ENCODE measurements at places on chromosomes 4 and X. TPM values are rescaled to one million over a fixed set of nuclear protein-coding genes. Genes with fewer than 3 reads are reported as not detected.

The RGS12 gene
- 13.0 TPM for total RNA-seq

The SSX2 gene
- total RNA-seq = not detected

DNA sequence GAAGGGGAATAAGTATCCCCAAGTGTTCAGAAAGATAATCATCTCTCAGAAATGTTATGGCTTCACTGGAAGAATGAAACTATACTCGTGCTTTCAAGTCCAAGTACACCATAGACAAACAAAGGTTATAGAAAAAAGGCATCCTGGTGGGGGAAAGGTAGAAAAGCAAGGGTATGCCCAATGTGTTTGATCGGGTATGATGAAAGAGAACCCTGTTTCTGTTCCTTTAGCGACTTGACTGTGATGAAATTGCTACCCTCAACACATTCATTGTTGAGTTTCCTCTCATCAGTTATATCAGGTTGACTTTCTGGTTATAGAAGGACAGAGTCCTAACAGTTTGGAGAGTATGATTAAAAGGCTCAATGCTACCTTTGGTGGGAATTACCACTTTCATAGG is 464.3 kb downstream of the GRXCR1 start:
- DNase-seq = no peak
- no peak overlapping the region for H3K4me3 ChIP-seq
- no peaks in the 10 kb centered on the region for H3K36me3 ChIP-seq
- no peak overlapping the region for H3K27ac ChIP-seq
- no peaks in the 10 kb centered on the region for H3K27me3 ChIP-seq

GRCh38 chr4:88075336-88075735 is 67.9 kb downstream of the PKD2 start:
- H3K4me3 ChIP-seq = no peak overlapping the region
- no peaks in the 10 kb centered on the region for H3K4me1 ChIP-seq
- peaks cover 29% of the 10 kb centered on the region for H3K36me3 ChIP-seq
- no peak overlapping the region for H3K27ac ChIP-seq

DNA sequence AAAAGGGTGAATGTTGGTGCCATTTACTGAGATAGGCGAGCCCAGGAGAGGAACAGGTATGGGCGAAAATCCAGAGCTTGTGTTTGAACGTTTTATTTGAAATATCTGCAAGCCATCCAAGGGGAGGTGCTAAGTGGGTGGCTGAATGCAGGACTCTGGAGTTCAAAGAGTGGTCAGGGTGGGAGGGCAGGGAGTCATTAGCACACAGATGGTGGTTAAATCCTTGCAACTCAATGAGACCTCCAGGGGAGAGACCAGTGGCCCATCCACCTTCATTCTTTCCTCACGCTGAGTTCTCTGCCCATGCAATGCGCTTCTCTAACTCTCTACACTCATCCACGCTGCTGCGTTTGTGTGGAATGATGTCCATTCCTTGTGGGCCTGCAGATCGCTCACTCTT is 101.1 kb downstream of the VCX3B start:
- H3K4me1 ChIP-seq = no peaks in the 10 kb centered on the region
- H3K27ac ChIP-seq = no peak overlapping the region
- H3K27me3 ChIP-seq = no peaks in the 10 kb centered on the region
- H3K36me3 ChIP-seq = no peaks in the 10 kb centered on the region
- no peak overlapping the region for H3K4me3 ChIP-seq
- no peak for DNase-seq

DNA sequence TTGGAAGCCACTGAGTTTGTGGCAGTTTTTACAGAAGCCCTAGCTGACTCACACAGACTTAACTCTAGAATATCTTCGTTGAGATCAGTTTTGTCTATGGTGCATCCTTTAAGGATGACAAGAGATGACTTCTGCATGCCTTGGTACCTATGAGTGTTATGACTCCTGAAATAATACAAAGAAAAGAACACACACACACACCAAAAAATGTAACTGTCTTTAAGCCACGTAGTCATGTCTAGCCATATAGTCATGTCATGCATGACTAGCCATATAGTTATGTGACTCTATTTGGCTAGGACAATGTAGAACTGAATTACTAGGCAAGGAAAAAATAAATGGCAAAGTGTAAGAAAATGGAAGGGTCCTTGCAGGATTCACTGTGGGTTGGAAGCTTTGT is 447.8 kb downstream of the NLGN4X start:
- no peaks in the 10 kb centered on the region for H3K36me3 ChIP-seq
- H3K4me3 ChIP-seq = no peak overlapping the region
- no peak overlapping the region for H3K27ac ChIP-seq
- no peaks in the 10 kb centered on the region for H3K27me3 ChIP-seq
- no peaks in the 10 kb centered on the region for H3K4me1 ChIP-seq

GRCh38 chrX:114073926-114074325 is 510.0 kb upstream of the HTR2C start:
- H3K4me1 ChIP-seq = no peaks in the 10 kb centered on the region
- no peak for DNase-seq
- no peaks in the 10 kb centered on the region for H3K27me3 ChIP-seq
- no peak overlapping the region for H3K4me3 ChIP-seq
- no peaks in the 10 kb centered on the region for H3K36me3 ChIP-seq
- H3K27ac ChIP-seq = no peak overlapping the region

- no peak overlapping the region for H3K27ac ChIP-seq
- H3K36me3 ChIP-seq = no peaks in the 10 kb centered on the region
Measured at GRCh38 chr4:28686618-28687017, 1826.0 kb downstream of the STIM2 start.
